ENCODE measurements at places on chromosomes 7 and 10. TPM values are rescaled to one million over a fixed set of nuclear protein-coding genes. Genes with fewer than 3 reads are reported as not detected.

DNA sequence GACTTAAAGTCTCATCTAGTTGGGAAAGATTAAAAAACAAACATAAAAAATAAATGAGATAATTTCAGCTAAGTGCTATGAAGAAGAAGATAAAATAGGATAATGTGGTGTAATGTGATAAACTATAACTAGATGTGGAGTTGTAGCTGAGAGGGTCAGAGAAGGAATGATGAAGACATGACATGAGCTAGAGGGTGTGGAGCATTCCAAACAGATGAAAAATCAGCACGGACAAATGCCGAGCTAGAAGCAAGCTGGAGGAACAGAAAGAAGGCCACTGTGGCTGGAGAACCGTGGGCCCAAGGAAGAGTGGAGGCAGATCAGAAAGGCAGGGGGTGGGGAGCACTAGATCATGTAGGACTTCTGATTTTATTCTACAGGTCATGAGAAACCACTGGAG lies 70.6 kb downstream of the CDK6 start:
- peaks cover 95% of the 10 kb centered on the region for H3K4me1 ChIP-seq
- peak overlapping the region; percentile 99 for H3K27ac ChIP-seq
- H3K4me3 ChIP-seq, result peak overlapping the region; percentile 83
- peaks cover 27% of the 10 kb centered on the region for H3K36me3 ChIP-seq

GRCh38 chr7:36236073-36236472 lies 83.0 kb downstream of the EEPD1 start:
- H3K4me1 ChIP-seq, result no peaks in the 10 kb centered on the region
- H3K27ac ChIP-seq, result no peak overlapping the region
- no peak overlapping the region for H3K4me3 ChIP-seq
- no peak for DNase-seq

- no peak overlapping the region for H3K4me3 ChIP-seq
- H3K27me3 ChIP-seq, result no peaks in the 10 kb centered on the region
These were observed 53.0 kb upstream of the CABCOCO1 start for GRCh38 chr10:61609701-61610100.

GRCh38 chr7:106127984-106128780 lies 16.1 kb upstream of the SYPL1 start:
- no peak overlapping the region for H3K27ac ChIP-seq
- peaks cover 9% of the 10 kb centered on the region for H3K27me3 ChIP-seq
- no peaks in the 10 kb centered on the region for H3K36me3 ChIP-seq
- peak; percentile 28 for DNase-seq

DNA sequence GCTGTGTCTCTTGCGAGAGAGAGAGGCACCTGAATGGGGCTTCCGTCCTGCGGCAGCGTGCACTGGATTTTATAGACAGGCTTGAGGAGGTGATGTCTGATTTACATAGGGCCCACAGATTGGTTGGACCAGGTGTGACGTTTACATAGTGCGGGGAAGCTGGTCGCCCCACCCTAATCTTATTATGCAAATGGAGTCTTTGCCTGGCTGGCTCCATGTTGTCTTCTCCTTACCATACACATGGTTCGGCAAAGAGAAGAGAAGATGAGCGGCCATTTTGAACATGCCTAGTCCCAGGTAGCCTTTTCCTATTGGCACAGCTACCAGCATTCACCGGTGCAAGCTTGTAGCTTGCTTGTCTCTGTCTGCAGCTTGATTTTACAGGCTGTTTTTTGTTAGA lies 238.5 kb upstream of the GALNT17 start:
- H3K36me3 ChIP-seq, result no peaks in the 10 kb centered on the region
- no peaks in the 10 kb centered on the region for H3K4me1 ChIP-seq
- no peak overlapping the region for H3K27ac ChIP-seq
- H3K27me3 ChIP-seq, result no peaks in the 10 kb centered on the region
- no peak for DNase-seq
- no peak overlapping the region for H3K4me3 ChIP-seq

Gene CYP3A4
- not detected for total RNA-seq

Gene LRRC18
- not detected for total RNA-seq

DNA sequence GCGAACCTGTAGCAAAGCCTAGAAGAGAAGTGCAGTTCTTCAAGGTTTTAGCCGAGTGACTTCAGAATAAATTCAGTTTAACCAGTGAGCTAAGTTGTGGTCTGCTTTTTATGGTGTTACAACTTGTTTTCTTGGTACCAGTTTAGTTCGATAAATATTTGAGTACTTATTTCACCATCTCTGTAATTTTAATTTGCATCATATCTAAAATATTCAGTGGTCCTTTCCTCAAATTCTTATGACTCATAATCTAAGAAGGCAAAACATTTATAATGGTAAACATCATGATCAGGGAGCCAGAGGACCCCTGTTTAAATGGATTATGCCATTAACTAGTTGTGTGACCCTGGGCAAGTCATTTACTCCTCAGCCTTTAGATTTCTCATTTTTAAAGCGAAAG lies 4.1 kb upstream of the BMPER start:
- no peaks in the 10 kb centered on the region for H3K27me3 ChIP-seq
- peaks cover 55% of the 10 kb centered on the region for H3K4me1 ChIP-seq
- peak overlapping the region; percentile 19 for H3K4me3 ChIP-seq
- 0 out of 2 replicates have a peak overlapping the region, but pooled peaks have one; percentile 18 for H3K27ac ChIP-seq

Gene ZNF853
- not detected for total RNA-seq

Gene FXYD4
- not detected for total RNA-seq

- H3K27me3 ChIP-seq, result no peaks in the 10 kb centered on the region
- H3K36me3 ChIP-seq, result no peaks in the 10 kb centered on the region
- no peak overlapping the region for H3K27ac ChIP-seq
- no peaks in the 10 kb centered on the region for H3K4me1 ChIP-seq
- H3K4me3 ChIP-seq, result no peak overlapping the region
These were observed 136.3 kb downstream of the SORCS1 start for GRCh38 chr10:107028236-107028635.

DNA sequence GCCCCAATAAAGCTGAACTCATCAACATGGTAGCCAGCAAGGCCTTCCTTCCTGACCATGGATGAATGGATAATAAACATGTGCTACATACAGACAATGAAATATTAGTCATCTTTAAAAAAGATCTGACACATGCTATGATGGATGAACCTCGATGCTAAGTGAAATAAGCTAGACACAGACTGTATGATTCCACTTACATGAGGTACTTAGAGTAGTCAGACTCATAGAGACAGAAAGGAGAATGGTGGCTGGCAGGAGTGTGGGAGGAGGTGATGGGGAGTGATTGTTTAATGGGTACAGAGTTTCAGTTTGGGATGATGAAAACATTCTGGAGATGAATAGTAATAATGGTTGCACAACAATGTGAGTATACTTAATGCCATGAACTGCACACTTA lies 114.1 kb upstream of the SORCS3 start:
- H3K27ac ChIP-seq, result no peak overlapping the region
- H3K36me3 ChIP-seq, result no peaks in the 10 kb centered on the region
- H3K4me3 ChIP-seq, result no peak overlapping the region

GRCh38 chr10:86940677-86941076 lies 16.7 kb downstream of the MMRN2 start:
- no peak overlapping the region for H3K4me3 ChIP-seq
- no peak for DNase-seq

DNA sequence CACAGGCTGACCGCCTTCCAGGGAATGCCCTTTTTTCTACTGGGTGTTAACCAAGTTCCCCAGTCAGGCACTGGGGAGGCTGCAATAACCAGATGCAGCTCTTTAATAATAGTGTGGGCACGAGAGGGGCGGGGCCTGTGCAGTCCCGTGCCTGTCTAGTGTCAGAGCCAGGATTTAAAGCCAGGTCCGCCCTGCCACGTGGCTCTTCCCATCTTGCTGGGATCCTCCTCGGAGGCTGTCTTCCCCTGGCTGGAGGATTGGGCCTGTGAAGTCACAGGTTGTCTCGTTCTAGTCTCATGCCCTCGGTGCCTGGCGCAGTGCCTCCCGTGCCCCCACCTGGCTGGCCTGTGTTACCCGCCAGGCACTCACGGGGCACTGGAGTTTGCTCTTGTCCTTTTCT lies 25.2 kb downstream of the TMEM120A start:
- H3K4me3 ChIP-seq, result no peak overlapping the region
- DNase-seq, result no peak
- peaks cover 16% of the 10 kb centered on the region for H3K4me1 ChIP-seq
- peaks cover 4% of the 10 kb centered on the region for H3K36me3 ChIP-seq

GRCh38 chr7:139709485-139709884 lies 68.3 kb downstream of the HIPK2 start:
- H3K36me3 ChIP-seq, result peaks cover 45% of the 10 kb centered on the region
- peak overlapping the region; percentile 44 for H3K4me3 ChIP-seq
- H3K27me3 ChIP-seq, result peaks cover 6% of the 10 kb centered on the region
- H3K27ac ChIP-seq, result peak overlapping the region; percentile 30
- DNase-seq, result peak; percentile 89

GRCh38 chr7:130943981-130944380 lies 210.0 kb upstream of the KLF14 start:
- H3K4me3 ChIP-seq, result peak overlapping the region; percentile 79
- peaks cover 94% of the 10 kb centered on the region for H3K4me1 ChIP-seq
- no peak for DNase-seq
- peaks cover 71% of the 10 kb centered on the region for H3K36me3 ChIP-seq
- peaks cover 3% of the 10 kb centered on the region for H3K27me3 ChIP-seq

Gene CPN1
- total RNA-seq, result not detected

DNA sequence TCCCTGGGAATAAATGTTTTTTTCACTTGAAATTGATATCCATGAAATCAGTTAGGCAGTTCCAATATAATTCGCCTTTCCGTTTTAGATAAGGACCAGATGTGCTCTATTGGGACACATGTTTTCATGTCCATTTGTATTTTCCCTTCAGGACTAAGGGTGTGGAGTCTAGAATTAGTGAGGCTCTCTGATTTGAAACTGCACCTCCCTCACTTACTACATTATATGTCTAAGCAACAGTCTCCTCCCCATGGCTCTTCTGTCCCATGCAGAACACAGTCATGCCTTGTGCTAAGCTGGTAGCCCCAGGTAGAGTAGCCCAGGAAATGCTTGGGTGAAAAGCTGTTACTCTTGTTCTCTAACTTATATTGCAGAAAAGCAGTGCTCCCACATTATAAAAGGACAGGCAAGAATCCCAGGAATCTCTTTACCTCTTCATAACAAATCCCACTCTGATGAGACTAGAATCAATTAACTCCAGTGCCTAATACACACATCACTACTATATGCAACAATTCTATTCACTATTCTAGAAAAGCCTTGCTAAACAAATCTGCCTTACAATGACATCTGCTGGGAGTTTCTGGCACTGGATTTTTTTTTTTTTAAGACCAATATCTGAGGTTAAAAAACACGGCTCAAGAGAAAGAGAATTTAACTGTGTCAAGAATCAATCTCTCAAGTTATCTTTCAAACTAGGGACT lies 293.9 kb downstream of the SNX13 start:
- H3K4me1 ChIP-seq, result peaks cover 36% of the 10 kb centered on the region
- H3K27ac ChIP-seq, result no peak overlapping the region
- H3K36me3 ChIP-seq, result peaks cover 18% of the 10 kb centered on the region
- peak; percentile 24 for DNase-seq

Gene AKR1C3
- total RNA-seq, result 0.28 TPM

DNA sequence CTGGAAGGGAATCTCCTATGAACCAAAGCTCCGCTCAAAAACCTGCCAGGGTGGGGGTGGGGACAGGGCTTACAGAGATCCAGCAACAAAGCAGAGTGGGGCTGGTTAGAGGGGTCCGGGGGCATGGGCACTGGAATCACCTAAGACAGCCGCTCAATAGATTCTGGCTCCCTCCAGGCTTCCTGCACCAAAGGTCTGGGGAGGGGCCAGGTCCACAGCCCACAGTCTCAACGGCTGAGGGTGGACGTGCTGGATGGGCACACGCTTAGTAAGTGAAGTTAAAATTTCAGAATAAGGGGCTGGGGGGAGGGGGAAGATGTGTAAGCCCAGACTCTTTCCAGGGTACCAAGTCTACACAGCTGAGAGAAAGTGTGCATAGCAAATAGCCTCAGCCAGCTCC lies 31.1 kb downstream of the PYROXD2 start:
- peak overlapping the region; percentile 84 for H3K27ac ChIP-seq
- H3K36me3 ChIP-seq, result peaks cover 13% of the 10 kb centered on the region
- H3K4me3 ChIP-seq, result no peak overlapping the region

Gene CACNA2D1
- total RNA-seq, result 31.0 TPM

Gene HOXA5
- 1.6 TPM for total RNA-seq

- H3K36me3 ChIP-seq, result peaks cover 6% of the 10 kb centered on the region
- no peak for DNase-seq
- H3K27me3 ChIP-seq, result no peaks in the 10 kb centered on the region
- H3K27ac ChIP-seq, result no peak overlapping the region
- H3K4me3 ChIP-seq, result no peak overlapping the region
- H3K4me1 ChIP-seq, result no peaks in the 10 kb centered on the region
These were observed 38.7 kb upstream of the SCIN start for GRCh38 chr7:12531784-12532183.

Gene ADAM8
- 1.3 TPM for total RNA-seq

Gene PAX4
- not detected for total RNA-seq

GRCh38 chr10:62634576-62634975 lies 169.9 kb upstream of the ADO start:
- H3K27me3 ChIP-seq, result peaks cover 5% of the 10 kb centered on the region
- H3K36me3 ChIP-seq, result no peaks in the 10 kb centered on the region
- H3K4me1 ChIP-seq, result peaks cover 4% of the 10 kb centered on the region
- H3K4me3 ChIP-seq, result no peak overlapping the region

DNA sequence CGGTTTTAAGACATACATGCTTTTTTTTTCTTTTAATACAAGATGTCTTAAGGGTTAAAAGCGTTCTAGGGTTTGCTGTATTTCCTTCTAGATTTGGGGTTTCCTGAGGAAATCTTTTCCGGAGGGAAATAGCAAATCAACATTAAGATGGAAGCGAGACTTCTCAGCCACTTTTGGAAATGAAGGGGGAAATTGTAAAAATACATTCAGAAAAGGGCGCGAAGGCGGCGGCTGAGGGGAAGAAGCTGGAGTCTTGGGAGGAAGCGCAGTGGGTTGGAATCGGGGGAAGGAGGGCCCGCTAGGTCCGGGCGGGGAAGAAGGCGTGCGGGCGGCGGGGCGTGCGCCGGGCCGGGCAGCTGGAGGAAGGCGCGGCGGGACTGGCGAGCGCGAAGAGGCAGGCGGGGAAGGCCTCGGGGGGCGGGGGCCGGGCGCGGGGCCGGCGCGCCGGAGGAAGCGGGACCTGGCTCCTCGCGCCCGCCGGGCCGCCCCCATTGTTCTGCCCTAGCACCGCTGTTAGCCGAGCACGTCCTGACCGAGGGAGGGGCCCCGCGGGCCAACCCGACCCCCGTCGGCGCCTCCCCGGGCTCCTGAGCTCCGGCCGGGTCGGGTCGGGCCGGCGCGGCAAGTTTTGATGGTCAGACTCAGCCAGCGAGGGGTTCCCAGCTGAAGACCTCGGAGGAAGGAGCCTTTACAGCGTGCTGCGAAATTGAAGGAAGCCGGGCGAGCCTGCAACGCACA lies 1.5 kb upstream of the SKIDA1 start:
- H3K4me3 ChIP-seq, result peak overlapping the region; percentile 89
- peaks cover 1% of the 10 kb centered on the region for H3K27me3 ChIP-seq
- H3K27ac ChIP-seq, result peak overlapping the region; percentile 98
- peaks cover 55% of the 10 kb centered on the region for H3K4me1 ChIP-seq
- no peak for DNase-seq
